ENCODE measurements at places on chromosomes 2 and 18. TPM values are rescaled to one million over a fixed set of nuclear protein-coding genes. Genes with fewer than 3 reads are reported as not detected.

The OBSL1 gene
- polyA plus RNA-seq: not detected

The LOXHD1 gene
- polyA plus RNA-seq: not detected

The POMC gene
- polyA plus RNA-seq: 10.1 TPM

The PFN4 gene
- polyA plus RNA-seq: not detected

The SEC11C gene
- 260 TPM for polyA plus RNA-seq

The COL4A4 gene
- polyA plus RNA-seq: 20.8 TPM

The GALNT13 gene
- polyA plus RNA-seq: not detected

The HJURP gene
- not detected for polyA plus RNA-seq

The ACTG2 gene
- polyA plus RNA-seq: not detected

The GNAL gene
- 0.20 TPM for polyA plus RNA-seq

The MRPS9 gene
- polyA plus RNA-seq: 33.6 TPM
